ENCODE measurements at places on chromosomes 7 and 10.

DNA sequence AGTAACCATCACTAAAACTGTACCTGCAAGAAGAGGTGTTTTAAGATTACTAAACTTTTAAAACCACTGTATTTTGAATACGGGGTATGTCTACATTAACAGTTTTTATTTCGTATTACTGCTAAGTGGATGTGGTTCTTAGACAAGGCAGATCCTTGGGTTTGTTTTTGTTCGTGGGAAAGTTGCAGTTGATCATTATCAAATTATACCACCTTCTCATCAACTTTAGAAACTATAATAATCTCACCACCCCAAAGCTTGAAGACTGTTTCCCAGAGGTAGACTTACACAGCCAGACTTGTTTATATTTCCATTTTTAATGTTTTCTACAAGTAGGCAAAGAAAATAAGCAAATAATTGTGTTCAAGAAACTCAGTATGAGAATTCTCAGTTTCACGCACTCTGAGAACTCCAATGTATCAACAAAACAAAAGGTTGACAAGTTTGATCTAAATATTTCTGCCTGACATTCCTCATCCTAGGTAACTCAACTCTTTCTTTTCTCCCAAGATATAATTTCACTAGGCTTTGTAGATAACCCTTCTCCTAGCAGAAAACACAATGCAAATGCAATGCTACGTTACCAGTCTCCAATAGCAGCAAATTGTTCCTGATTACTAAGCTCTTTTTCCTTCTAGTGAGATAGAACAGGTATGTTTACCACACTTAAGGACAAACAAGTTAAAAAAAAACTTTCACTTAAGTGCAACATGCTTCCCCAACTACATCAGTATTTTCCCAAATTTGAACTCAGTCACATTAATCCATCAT is 36.0 kb downstream of the IGF2BP3 start:
- no peak for DNase-seq

DNA sequence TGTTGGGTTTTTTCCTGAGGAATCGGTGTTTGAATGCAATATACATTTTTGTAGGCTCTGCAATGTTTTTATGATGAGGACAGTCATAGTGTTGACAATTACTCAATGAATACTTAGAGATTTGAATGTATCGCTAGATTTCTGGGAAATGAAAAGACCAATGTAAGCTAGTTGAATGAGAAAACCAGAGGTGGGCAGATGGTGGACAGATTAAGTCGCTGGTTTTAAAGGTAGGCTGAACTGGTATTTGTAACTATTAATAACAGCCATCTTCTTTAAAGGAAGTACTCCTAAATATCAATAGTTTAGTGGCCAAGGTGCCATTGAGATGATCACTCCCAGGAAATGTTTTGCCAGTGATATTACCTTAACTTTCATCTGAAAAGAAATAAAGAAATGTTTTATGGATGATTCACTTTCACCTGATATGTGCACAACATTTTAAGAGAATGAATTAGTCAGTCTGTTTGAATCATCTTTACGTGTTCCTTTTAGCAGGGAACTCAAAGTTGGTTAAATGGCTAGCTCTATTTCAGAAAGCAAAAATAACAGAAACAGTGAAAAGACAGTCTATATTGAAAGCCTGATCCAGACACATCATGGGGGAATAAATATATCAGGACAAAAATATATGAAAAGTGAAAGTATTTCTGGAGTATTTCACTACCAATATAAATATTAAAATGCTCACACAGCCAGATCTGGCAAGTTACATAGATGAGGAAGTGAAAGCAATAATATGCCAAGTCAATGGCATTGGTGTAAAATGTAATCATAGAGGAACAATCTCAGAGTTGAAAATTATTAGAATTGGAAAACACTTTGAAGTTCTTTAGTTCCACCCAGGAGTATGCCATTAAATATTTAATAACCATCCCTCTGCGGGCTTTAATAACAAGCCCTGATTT is 20.7 kb downstream of the MET start:
- no peak for DNase-seq

- no peak for DNase-seq
These were observed 45.3 kb downstream of the ZNF777 start for GRCh38 chr7:149415391-149416071.

- no peak for DNase-seq
These were observed 36.9 kb downstream of the ELFN1 start for GRCh38 chr7:1706721-1707613.

DNA sequence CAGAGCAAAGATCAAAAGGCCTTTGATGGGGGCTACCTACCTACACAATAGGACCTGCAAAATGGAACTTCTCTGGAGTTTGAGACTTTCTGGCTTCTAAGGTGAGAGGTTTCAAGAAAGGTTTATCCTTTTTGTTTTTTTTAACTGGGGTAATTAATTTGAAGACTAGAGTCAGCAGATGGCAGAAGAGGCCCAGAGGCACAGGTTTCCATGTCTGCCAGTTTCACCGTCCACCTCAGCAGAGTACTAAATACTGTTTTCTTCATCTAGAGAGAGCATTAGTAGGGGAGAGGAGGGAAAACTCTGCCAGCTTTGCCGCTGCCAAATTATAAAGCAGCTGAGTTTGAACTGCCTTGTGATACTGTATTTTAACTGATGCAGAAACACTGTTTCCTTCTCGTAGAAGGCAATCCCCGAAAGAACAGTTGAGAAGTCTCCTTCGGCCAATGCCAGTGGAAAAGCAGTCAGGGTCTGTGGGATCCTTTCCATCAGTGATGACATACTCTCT is 138.7 kb downstream of the SLC25A13 start:
- no peak for DNase-seq

- peak; percentile 44 for DNase-seq
These were observed 4.7 kb downstream of the RBM20 start for GRCh38 chr10:110648692-110649346.

DNA sequence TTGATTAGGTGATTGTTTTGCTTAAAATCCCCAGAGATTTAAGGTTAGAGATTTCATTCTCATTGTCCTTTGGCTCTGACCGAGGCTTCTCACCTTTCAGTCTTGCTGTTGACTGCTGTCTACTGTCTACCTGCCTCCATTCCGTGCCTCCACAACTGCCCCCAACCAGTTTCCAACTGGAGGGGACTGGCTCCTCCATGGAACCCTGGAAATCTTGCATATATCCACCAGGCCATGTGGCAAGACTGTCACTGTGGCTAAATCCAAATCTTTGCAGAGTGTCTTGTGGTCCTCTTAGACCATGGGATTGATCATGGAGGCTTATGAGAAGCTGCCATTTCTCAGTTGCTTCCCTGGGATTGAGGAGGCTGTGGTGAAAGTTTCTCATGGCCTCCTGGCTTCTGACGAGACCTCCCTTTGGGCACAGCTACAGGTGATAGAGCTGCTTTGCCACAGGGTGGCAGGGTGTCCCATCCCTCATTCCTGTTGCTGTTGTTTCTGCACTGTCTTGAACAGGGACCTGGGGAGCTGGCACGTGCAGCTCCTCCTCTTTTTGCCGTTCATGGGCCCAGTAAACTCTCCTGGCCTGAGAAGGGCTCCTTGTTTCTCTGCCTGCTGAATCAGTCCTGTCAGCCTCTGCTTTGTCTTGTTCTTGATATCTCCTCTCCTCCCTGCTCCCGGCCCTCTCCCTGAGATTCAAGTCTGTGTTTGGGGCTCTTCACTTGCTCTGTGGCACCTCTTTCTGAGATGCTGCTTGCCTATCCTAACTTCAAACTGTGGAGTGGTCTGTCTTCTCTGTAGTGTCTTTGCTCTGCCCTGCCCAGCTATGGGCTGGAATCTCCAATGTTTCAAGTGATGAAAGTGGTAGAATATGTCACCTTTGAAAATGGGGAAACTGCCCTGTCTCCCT is 63.6 kb upstream of the IGFBP3 start:
- DNase-seq: no peak

DNA sequence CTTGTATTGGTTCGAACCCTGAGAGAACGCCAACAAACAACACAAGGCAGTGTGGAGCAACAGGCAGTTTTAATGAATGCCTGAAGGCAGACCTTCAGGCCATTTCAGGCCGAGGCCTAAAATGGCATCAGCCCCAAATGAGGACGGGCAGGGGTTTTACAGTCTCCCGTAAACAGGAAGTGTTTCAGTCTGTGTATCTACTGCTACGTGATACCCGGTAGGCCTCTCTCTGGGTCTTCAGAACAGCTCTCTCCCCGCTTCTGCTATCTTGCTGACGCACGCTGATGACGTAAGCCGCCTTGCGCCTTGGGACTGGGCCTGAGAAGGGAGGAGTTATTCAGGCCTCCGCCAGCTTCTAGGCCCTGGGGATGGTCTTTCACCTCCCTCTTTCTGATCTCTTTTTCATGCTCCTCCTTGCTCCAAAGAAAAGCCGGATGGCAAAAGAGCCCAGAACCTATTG is 67.7 kb downstream of the ST8SIA6 start:
- no peak for DNase-seq

DNA sequence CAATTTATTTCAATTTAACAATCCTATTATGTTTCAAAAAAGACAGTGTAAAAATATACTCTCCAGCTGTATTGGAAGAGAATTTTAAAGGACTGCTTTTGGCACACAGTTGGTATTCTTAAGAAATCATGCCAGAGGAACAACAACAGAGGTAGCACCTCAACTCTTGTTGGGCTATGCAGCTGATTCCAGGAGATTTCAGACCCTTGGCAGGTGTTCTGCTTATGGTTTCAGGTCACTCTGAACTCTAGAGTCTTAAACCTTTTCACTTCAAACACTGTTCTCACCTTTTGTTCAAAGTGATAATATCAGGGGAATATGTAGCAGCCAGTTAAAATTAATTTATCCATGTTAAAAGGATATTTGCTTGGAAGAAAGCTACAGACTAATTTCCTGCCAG is 160.1 kb downstream of the PFKFB3 start:
- DNase-seq: no peak

GRCh38 chr7:46603780-46604179 is 682.7 kb upstream of the IGFBP3 start:
- peak; percentile 91 for DNase-seq

DNA sequence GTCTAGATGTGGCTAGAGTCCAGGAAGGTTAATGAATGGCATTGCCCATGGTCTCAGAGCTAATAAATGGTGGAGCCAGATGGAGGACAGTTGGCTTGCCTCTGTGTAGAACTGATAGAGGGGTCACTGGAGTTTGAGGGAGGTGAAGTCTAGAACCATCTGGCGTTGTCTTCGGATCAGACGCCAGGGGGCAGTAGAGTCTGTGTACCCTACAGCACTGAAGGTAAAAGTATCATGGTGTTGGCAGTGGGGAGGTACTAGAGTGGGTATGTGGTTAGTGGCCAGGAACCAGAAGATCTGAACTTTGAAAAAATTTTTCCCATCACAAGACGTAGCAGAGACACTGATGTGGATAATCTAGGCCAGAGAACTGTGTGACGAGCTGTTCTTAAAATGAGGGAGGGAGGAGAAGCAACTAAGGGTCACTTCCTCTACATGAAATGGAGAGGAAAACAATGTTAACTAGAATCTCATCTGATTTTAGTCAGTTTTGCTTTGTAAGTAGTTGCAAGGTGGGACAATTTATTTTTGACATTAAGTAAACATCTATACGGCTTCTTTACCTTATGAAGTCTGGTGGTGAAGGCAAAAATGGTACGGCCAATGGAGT is 227.9 kb upstream of the PRSS58 start:
- DNase-seq: no peak

- DNase-seq: no peak
These were observed 255.1 kb downstream of the CCSER2 start for GRCh38 chr10:84583501-84583900.

GRCh38 chr10:73731588-73732375 is 12.4 kb upstream of the SEC24C start:
- DNase-seq: no peak

- DNase-seq: no peak
These were observed 107.4 kb downstream of the MKX start for GRCh38 chr10:27638071-27638750.

GRCh38 chr10:97887399-97887798 is 37.8 kb downstream of the GOLGA7B start:
- DNase-seq: no peak

DNA sequence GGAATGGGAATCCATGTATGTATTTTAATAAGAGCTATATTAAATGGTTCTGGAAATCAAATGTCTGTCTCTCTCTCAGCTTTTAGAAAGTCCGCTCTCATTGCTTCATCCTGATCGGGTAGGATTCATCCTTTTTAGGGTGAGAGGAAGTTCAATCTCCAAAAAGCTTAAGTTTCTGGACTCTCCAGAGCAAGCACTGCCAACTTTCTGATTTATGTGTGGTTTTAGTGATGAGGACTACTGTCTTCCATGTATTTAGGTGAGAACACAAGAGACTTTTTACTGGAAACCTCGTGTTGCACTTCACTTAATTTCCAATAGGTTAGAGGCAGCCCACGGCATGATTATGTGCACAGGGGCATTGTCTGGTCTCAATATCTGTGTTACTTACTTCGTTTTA is 267.9 kb downstream of the SUGCT start:
- DNase-seq: no peak

- DNase-seq: no peak
These were observed 26.4 kb downstream of the PARP12 start for GRCh38 chr7:140036224-140036962.
